ENCODE measurements at places on chromosomes 11 and 22.
A peak's percentile ranks its signal among the peaks of the same experiment; 100 is the strongest.

- DNase-seq, result peak; percentile 35
These were observed 4.6 kb downstream of the TRABD start for GRCh38 chr22:50190182-50190940.

- DNase-seq, result no peak
These were observed 124.4 kb upstream of the PGR start for GRCh38 chr11:101254037-101254436.

DNA sequence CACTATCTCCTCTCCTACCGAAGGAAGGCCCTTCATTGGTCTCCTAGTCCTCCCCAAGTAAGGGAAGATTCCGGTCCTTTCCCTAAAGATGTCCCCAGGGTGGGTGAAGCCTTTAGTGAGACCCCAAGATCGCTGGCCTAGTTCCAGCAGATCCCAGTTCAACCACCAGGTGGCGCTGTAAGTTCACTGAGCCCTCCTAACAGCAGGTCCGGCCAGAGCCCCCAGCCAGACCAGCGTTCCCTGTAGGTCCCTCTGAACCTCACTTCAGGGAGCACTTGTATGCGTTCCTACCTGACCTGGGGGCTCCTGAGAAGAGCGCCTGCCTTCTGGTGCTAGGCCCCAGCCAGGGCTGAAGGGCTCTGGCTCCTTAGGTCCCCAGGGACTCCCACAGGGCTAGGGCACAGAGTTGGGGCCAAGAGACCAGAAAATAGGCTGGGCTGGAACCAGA, 38.1 kb downstream of the LMO1 start:
- peak; percentile 51 for DNase-seq

DNA sequence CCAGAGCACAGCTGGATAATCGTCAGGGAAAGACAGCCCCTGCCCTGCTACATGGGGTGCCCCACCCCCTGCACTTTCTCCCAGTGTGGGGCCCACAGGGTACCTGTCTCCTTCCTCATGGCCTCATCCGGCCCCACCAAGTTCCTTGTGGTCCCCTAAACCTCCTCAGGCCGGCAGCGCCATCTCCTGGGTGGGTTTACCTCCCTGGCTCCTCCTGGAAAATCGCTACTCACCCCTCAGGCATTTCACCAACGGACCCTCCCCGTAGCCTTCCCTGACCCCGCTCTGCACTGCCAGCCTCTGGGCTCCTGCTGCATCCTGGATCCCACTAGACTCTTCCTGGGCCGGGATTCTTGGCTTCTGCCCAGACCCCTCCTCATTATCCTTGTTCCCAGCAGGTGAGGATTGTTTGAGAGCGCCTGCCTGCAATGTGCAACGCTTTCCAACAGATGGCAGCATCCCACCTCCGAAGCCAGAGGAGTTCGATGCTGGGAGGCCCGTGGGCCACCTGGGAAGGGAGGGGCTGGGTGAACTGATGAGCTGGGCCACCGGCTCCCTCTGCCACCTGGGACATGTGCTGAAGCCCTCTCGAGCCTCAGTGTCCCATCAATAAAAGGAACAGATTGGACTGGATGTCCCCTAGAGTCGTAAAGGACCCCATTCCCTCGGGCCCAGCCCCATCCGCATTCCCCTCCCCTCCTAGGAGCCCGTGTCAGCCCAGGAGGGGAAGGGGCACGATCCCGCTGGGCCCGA, 44.2 kb upstream of the TTLL12 start:
- DNase-seq, result peak; percentile 15

GRCh38 chr11:102012946-102013345, 34.3 kb upstream of the CFAP300 start:
- no peak for DNase-seq

DNA sequence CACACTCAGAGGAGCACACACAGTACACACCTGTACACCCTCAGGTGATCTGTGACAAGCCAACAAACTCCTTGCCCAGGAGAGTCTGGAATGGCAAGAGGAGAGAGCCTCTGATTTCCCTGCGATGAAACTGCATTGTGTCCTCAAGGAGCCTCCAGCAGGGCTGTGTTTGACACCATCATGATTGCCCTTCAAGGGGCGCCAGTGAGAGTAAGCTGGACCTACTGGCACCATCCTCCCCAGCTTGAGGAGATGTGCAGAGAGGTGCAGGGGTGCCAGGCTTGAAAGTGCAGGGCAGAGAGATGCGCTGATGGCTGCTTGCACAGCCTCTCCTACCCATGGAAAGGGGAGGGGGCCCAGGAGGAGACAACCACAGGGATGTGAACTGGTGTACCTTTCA, 188.8 kb upstream of the CADM1 start:
- DNase-seq, result no peak

All from fibroblast of skin of abdomen (primary cell).